HFFc6 (cell line): ENCODE measurements at places on chromosomes 2 and 18. TPM values are rescaled to one million over a fixed set of nuclear protein-coding genes. Genes with fewer than 3 reads are reported as not detected.
A peak's percentile ranks its signal among the peaks of the same experiment; 100 is the strongest.

TDRD15 gene
- total RNA-seq = not detected in 3 replicates

SKOR2 gene
- total RNA-seq = not detected in 2 replicates

DNA sequence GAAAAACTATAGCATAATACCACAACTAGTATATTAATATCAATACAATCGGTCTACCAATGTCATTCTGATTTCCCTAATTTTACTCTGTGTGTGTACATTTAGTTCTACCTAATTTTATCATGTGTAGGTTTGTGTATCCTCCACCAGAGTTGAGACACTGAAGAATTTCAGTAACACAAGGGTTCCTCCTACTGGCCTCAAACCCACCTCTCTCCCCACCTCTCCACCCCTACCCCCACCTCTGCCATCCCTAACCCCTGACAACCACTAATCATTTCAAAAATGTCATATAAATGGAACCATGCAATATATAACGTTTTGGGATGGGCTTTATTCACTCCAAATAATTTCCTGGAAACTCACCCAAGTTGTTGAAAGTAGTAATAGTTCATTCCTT, 117.9 kb downstream of the LYPD6 start:
- no peak for DNase-seq
- no peak overlapping the region for H3K4me3 ChIP-seq
- peaks cover 50% of the 10 kb centered on the region; the same call in 1 of the 2 replicates for H3K4me1 ChIP-seq
- H3K27ac ChIP-seq = no peak overlapping the region
- peaks cover 2% of the 10 kb centered on the region; the same call in 1 of the 2 replicates for H3K27me3 ChIP-seq

DNA sequence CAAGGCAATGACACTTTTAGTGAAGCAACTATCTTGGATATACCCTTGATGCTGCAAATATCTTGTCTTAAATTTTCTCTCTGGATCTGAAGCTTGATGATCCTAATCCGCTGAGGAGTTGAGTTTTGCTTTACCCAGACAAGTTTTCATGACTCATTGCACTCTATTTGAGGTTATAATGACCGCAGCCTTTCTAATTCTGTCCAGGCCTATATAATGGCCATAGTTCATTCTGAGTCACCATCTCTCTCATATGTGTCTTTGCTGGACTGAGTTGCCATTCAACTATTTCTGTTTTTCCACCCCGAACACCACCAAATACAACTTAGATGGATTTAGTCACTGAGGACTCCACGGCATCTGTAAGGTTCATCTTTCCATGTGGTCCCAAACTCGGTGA, 802.1 kb upstream of the FAM98A start:
- no peaks in the 10 kb centered on the region for H3K27me3 ChIP-seq
- H3K27ac ChIP-seq = no peak overlapping the region
- no peak overlapping the region for H3K4me3 ChIP-seq
- no peaks in the 10 kb centered on the region for H3K4me1 ChIP-seq

DNA sequence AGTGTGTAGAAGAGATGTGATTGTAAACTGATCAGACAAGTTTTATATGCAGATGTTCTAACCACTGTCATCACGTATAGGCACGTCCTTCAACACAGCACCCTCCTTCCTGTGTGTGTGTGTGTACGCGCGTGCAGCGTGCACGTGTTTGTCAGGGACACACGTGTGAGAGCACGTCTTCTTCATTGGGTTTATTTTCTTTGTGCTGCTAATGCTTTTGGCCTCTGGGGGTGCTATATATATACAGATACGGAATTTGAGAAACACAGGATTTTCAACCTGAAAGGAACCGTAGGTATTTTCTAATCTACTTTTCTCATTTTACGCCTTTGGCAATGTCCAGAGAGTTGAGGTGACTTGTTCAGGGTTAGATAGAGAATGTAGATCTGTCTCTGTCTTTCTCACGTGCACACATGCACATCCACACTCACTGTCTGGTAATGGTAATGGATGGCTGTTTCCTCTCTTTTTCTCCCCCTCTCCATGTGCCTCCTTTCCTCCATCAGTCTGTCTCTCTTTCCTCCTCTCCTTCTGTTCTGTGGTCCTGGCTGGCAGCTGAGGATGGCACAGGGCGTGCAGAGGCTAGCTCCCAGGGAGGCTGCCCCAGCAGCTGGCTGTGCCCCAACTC, 13.4 kb upstream of the CELF4 start:
- H3K36me3 ChIP-seq = no peaks in the 10 kb centered on the region
- DNase-seq = peak; percentile 45
- H3K27ac ChIP-seq = no peak overlapping the region
